Occipital lobe (tissue), 3 donors: ENCODE measurements at places on chromosomes 11 and 22. TPM values are rescaled to one million over a fixed set of nuclear protein-coding genes. Genes with fewer than 3 reads are reported as not detected.

The GGTLC2 gene
- not detected for total RNA-seq

The GRK3 gene
- total RNA-seq, result 62.9 TPM

The MIOX gene
- total RNA-seq, result not detected

The LARGE2 gene
- total RNA-seq, result 0.16 TPM

The MPPED2 gene
- total RNA-seq, result 70.5 TPM

DNA sequence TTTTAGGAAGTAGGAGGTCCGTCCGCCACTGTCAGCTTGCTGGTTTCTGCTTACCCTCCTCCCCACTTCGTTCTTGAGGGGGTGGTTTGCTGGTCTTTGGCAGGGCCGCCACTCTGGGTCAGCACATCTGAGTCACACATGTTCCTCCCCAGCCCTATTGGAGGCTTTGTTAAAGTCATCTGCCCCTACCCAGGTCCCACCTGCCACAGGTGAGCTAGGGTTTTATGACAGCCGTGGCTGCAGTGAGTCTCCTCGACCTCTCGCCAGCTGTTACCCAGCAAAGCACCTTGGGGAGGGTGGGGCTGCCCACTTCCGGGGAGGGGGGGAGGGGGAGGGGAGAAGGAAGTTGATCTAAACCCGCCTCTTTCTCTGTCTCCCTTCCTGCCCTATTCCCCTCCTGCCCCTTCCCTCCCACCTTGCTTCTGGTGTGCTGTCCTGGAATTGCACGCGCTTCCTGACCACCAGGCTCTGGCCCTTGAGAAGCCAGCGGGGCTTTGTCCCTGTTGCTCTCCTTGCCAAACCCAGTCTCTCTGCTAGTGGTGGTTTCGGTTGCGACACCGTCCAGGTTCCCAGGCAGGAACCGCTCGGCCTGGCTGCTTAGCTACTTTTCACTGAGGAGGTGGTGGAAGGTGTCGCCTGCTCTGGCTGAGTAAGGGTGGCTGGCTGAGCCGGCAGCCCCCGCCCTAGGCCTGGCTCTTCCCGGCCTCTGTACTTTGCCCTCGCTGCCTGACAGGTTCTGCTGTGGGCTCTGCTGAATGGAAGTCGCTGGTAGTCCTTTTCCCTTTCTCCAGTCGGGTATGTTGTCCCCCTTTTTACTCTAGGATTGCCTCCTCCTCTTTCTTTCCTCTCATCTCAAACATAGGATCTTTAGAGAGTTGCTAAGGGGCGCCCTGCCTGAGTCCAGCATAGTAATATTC lies 28.5 kb downstream of the RCOR2 start:
- DNase-seq, result peak; percentile 22

DNA sequence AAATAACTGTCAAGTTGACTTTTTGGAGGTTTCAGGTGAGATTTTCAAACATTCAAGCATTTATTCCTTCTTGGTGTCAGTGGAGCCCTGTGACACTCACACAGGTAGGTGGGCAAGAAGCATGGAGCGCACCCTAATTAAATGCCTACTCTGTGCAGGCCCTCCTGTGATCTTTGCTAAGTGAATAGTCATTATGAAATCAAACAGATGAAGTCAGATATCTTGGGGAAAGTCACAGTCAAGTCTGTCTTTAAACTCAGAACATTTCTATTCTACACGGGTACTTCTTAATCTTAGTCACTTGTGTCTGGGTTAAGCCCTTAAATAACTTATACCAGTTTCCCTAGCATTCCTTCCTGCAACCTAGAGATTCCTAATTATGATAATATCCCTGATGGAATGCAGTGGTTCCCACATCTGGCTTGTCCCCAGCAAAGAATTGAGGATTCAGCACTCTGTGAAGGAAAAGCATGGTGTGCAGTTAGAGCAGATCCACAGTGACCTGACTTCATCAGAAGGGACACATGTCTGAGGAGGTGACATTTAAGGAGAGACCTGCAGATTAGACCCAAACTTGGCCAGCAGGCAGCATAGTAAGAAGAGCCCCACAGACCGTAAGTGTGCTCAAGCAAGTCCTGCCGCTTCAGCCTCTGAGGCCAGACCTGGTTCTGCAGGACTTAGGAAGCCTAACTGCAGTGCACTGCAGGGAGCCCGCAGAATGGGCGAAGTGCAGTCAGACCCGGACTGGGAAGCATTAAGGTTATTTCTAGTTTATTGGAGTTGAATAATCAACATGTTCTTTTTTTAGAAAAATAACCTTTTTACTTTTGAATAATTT lies 85.3 kb upstream of the GAL start:
- no peak for DNase-seq

GRCh38 chr22:17199003-17199731 lies 20.1 kb downstream of the ADA2 start:
- no peak for DNase-seq

- no peak for DNase-seq
Measured at GRCh38 chr11:120645639-120646038, 134.1 kb downstream of the GRIK4 start.

DNA sequence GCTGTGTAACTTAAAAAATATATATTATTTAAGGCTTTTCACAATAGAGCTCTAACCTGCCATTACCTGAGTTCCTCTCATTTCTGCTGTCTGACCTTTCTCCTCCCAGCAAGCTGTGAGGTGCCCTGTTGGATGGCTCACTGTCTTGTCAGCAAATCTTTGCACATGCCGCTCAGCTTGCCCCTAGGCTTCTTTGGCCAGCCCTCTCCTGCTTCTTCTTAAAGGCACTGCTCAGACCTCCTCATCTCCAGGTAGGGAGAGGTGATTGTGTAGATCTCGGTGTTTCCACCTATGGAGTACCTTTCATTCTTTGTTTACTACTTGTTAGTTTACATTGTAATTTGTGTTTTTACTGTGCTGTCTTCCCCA lies 96.5 kb downstream of the EXT2 start:
- no peak for DNase-seq

- no peak for DNase-seq
Measured at GRCh38 chr22:31586137-31586920, 75.7 kb downstream of the PISD start.

DNA sequence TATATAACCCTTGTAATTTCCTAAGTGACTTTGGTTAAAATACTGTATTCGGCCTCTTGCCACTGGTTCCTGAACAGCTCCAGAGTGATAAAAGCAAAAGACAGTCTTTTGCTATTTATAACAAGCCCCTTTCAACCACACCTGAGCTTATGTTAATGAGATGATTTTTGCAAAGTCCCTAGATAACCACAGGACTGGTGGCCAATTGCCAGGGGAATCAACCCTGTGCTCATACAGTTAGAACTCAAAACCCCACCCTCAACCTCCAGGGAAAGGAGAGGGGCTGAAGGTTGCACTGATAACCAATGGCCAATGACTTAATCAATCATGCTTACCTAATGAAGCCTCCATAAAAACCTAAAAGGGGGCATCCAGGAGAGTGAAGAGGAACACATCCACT lies 77.9 kb downstream of the SIK3 start:
- DNase-seq, result no peak

DNA sequence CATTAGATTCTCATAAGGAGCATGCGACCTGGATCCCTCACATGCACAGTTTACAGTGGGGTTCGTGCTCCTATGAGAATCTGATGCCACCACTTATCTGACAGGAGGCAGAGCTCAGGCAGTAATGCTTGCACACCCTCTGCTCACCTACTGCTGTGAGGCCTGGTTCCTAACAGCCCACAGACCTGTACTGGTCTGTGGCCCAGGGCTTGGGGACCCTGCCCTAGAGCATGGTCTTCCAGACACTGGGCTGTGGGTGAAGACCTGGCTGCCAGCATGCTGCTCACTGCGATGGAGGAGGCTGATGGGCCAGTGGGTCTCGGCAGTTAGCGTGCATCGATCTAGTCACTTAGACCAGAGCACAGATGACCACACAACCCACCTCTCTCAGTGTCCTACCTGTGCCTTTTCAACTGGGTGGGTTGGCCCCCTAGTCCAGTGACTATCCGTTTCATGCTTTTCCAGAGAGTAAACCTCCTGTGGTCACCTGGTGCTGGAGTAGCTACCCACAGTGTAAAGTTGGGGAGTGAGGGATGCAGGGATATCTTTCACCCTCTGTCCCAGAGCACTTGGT lies 21.1 kb downstream of the MED15 start:
- no peak for DNase-seq

GRCh38 chr11:35798983-35799382 lies 136.4 kb downstream of the TRIM44 start:
- DNase-seq, result no peak

DNA sequence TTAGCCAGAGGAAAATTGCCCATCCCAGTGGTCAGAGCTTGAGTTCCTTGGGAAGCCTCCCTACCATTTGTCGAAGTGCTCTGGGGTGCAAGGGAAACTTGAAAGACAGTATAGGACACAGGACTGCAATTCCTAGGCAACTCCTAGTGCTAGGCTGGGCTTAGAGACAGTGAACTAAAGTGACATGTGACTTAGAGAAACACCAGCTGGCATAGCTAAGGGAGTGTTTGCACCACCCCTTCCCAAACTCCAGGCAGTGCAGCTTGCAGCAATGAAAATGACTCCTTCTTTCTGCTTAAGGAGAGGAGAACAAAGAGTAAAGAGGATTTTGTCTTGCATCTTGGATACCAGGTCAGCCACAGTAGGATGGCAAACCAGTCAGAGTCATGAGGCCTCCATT lies 388.0 kb downstream of the DYNC2H1 start:
- DNase-seq, result no peak

- no peak for DNase-seq
Measured at GRCh38 chr11:44189986-44190882, 94.8 kb downstream of the EXT2 start.

DNA sequence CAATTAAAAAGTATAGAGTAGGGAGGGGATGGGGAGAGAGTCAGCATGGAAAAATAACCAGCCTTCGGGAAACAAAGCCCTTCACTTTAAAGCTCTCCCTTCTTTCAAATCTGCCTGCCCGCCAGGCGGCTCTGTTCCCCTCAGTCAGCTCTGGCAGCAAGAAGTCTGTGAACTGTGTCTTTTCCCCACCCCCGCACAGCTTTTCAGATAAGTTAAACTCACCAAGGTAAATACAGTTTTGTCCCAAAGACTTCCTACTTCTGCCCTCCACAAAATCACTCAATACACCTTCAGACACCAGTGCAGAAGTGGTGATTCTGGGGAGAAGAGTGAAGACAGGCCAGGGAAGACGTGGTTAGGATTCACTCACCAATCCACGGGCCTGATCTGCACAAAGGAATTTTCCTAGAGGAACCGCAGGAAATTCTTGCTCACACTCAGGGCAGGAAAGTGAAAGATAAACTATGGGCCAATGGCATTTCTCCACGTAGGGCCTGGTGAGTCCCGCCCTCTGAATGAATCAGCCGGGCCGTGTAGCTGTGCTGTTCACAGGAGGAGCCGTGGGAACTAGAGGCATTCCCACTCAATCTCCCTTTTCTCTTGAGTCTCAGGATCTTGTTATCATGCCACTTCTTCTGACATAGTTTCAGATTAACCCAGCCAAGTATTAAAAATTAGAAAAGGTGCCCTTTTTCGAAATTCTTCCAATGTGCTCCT lies at the start of gene TRIM5:
Gene TRIM5 (minus strand): TSS at position 429 of the 717 bp plus-strand sequence. CDS start 4,897 bp downstream, outside the sequence.
- peak; percentile 18 for DNase-seq

- no peak for DNase-seq
Measured at GRCh38 chr11:25535467-25536272, 796.3 kb upstream of the ANO3 start.

GRCh38 chr22:38865201-38866023 lies 6.6 kb downstream of the CBX6 start:
- no peak for DNase-seq

- no peak for DNase-seq
Measured at GRCh38 chr22:50445880-50446707, 28.7 kb downstream of the SBF1 start.

DNA sequence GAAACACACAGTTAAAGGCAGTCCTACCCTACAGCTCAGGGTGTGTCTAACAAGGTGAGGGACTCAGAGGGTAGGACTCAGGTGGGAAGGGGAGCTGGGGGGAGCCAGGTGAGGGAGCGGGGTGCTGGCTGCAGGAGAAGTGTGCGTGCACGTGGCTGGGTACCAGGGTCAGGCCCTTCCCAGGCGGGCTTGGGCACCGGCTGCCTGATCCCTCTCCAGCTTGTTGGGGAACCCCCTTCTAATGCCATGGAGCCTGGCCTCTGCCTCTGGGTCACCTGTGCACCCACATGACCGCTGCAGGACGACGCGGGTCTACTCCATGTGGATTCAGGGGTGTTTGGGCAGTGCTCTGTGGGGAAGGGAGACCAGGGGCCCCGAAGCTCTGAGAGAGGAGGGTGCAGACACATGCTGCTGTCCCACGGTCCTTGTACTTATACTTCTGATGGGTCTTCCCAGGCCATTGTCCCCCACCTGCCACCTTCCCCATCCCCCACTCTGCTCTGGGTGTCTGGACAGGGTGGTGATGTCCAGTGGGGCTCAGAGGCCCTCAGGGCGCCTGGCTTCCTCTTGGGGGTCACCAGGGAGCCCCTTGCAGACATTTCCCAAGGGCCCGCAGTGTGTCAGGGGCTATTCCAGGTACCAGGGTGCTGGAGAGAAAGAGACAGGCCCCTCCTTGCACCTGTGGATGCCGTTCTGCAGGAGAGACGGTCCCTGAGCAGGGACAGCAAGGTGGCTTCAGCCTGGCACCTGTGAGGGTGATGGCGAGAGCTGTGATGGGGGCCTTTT lies 10.4 kb upstream of the MRGPRD start:
- no peak for DNase-seq

- DNase-seq, result no peak
Measured at GRCh38 chr11:199782-200181, 6.9 kb downstream of the SCGB1C1 start.

DNA sequence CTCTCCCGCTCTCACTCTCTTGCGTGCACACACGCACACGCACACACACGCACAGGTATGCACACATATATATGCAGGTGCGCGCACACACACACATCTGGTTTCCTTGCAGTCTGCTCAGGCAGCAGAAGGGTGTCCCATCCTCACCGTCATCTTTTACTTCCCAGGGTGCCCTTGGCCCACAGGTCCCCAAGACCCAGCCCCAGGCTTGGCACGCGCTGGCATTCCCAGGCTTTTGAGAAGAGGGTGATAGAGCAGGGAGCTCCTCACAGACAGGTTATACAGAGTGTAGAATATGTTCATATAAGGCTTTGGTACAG lies 52.0 kb upstream of the SPATA19 start:
- no peak for DNase-seq

DNA sequence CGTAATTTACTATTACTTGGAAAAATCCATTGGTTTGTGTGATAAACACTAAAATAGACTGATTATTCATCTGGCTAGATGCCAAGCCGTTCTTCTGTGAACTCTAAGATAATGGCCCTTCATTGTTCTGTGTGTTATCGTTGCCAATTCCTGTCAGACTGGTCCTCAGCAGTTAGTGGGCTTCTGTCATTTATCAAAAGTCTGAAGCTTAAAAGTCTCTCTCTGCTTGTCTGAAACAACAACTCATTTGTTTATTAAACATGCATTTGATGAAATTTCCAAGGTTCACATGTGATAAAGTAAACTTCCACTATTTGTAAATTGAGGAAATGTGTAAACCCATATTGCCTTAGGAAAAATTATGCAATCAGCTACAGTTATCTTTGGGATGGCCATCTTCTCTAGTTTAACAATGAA lies 21.1 kb upstream of the RDX start:
- DNase-seq, result no peak

- DNase-seq, result no peak
Measured at GRCh38 chr22:44530569-44530968, 32.5 kb upstream of the RTL6 start.

- no peak for DNase-seq
Measured at GRCh38 chr11:65565624-65566453, 4.4 kb upstream of the ZNRD2 start.

- no peak for DNase-seq
Measured at GRCh38 chr11:71155846-71156245, 96.5 kb downstream of the SHANK2 start.

GRCh38 chr11:111155021-111155420 lies 90.5 kb upstream of the POU2AF2 start:
- DNase-seq, result no peak

GRCh38 chr11:70810133-70810532 lies 411.8 kb downstream of the CTTN start:
- no peak for DNase-seq

GRCh38 chr11:62266558-62266957 lies 3.4 kb upstream of the SCGB2A2 start:
- DNase-seq, result no peak
